ENCODE measurements at places on chromosomes 12 and 14. TPM values are rescaled to one million over a fixed set of nuclear protein-coding genes. Genes with fewer than 3 reads are reported as not detected.

The KIF5A gene
- total RNA-seq = 2.1 TPM

The RHOF gene
- total RNA-seq = 2.2 TPM

The SPX gene
- total RNA-seq = 1.2 TPM

The NID2 gene
- total RNA-seq = 183 TPM

The OR10G2 gene
- not detected for total RNA-seq

The PAH gene
- total RNA-seq = not detected

The KCNH3 gene
- total RNA-seq = 0.33 TPM

The MVK gene
- total RNA-seq = 12.4 TPM

The OTUB2 gene
- total RNA-seq = 1.8 TPM

The RTN1 gene
- 2.8 TPM for total RNA-seq

The PRR13 gene
- total RNA-seq = 24.2 TPM

The ACYP1 gene
- 4.7 TPM for total RNA-seq

The TAS2R46 gene
- total RNA-seq = 4.8 TPM

The MFAP5 gene
- total RNA-seq = 37.3 TPM

The TMEM229B gene
- 2.5 TPM for total RNA-seq

The NINJ2 gene
- 1.0 TPM for total RNA-seq

The PTPRQ gene
- total RNA-seq = 0.86 TPM

The BEGAIN gene
- total RNA-seq = 0.78 TPM

The NPFF gene
- total RNA-seq = not detected

The C12orf54 gene
- total RNA-seq = not detected

The RPS6KL1 gene
- total RNA-seq = 0.43 TPM

The RNASE4 gene
- total RNA-seq = 59.6 TPM

The HOXC9 gene
- 0.40 TPM for total RNA-seq

The PLEKHG7 gene
- not detected for total RNA-seq

The TCTN2 gene
- 12.9 TPM for total RNA-seq

The LUM gene
- total RNA-seq = 115 TPM

The HPD gene
- 1.4 TPM for total RNA-seq

The SLC4A8 gene
- total RNA-seq = 5.4 TPM

The DERA gene
- 29.1 TPM for total RNA-seq

The FOXA1 gene
- total RNA-seq = not detected

The TSPAN19 gene
- not detected for total RNA-seq

The NKX2-1 gene
- total RNA-seq = not detected

The ASPG gene
- not detected for total RNA-seq

All from smooth muscle cell of the pulmonary artery (primary cell).